ENCODE measurements at places on chromosomes 1 and 21. TPM values are rescaled to one million over a fixed set of nuclear protein-coding genes. Genes with fewer than 3 reads are reported as not detected.

DNA sequence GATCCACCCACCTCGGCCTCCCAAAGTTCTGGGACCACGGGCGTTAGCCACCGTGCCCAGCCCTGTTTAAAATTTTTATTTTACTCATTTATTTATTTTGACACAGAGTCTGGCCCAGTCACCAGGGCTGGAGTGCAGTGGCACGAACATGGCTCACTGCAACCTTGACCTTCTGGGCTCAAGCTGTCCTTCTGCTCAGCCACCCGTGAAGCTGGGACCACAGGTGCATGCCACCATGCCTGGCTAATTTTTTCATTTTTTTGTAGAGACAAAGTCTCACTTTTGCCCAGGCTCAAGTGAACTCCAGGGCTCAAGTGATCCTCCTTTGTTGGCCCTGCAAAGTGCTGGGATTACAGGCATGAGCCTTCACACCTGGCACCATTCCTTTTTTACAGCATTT lies 27.5 kb upstream of the DNAJC6 start:
- DNase-seq = no peak

DNA sequence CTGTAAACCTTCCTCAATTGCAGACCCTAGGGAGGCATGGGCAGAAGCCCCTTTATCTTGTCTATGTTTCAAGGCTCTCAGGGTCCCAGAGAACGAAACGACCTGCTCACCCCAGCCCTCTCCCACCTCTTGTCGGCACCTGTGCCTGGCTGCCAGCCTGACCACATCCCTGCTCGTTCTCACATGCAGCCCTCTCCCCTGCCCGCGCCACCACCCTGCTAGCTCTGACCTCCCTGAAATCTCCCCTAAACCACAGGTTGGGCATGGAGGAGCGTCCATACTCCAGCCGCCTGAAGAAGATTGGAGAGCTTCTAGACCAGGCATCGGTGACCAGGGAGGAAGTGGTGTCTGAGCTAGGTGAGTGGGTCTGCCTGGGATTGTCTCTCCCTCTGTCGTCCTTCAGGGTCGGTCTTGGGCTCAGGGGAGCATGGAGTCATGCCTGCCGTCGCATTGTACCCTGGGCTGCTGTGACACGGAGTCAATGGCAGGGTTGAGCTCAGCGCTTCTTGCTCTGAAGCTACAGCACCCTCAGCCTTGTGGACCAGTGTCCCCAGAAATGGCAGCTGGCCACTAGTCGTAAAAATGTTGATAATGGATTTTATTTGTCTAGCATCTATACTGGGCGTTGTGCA lies 3.6 kb downstream of the ADPRS start:
- DNase-seq = no peak

DNA sequence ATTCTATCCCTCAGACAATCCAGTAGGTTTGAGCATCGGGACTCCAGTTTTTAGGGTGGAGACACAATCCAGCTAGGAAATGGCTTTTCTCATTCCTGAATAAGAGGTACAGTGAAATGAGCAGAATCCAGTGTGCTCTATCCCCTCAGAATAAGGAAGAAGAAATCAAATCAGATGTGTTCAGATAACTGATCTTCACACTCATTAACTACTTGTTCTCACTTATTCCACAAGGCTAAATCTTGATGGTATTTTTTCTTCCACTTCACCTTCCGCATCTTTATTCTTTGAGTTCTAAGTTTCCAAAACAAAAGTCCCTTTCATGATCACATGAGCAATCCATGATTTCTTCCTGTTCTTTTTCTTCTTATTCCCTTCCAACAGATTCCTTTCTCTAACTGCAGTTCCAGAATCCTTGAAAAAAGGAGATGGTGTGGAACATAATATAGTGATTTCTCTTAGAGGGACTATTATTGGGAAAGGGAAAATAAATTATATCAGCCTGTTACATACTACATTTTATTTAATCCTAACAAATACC lies 1.7 kb downstream of the SYT11 start:
- no peak for DNase-seq

DNA sequence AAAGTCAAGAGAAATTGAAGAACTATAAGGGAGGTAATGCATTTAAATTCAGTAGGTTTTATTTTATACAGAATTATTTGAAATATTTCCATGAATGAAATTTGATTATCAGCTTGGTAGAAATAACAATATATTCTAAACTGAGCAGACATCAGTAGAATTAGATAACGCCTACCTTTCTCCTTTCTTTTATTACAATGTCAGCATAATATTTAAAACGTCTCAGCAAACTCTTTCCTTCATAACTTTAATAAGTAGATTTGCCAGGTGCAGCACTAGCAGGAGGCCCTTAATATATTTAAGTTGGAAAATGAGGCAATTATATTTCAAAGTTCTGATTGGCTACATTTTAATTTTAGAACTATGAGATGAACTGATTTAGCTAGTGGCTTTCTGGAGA lies 298.8 kb downstream of the BRINP3 start:
- no peak for DNase-seq

SPATA45 gene
- not detected for total RNA-seq

SPRR2B gene
- not detected for total RNA-seq

FAM72C gene
- 0.75 TPM for total RNA-seq

Data from heart left ventricle (tissue), 16 donors.